T-helper 1 cell (primary cell): ENCODE measurements at places on chromosomes 5 and 9.

DNA sequence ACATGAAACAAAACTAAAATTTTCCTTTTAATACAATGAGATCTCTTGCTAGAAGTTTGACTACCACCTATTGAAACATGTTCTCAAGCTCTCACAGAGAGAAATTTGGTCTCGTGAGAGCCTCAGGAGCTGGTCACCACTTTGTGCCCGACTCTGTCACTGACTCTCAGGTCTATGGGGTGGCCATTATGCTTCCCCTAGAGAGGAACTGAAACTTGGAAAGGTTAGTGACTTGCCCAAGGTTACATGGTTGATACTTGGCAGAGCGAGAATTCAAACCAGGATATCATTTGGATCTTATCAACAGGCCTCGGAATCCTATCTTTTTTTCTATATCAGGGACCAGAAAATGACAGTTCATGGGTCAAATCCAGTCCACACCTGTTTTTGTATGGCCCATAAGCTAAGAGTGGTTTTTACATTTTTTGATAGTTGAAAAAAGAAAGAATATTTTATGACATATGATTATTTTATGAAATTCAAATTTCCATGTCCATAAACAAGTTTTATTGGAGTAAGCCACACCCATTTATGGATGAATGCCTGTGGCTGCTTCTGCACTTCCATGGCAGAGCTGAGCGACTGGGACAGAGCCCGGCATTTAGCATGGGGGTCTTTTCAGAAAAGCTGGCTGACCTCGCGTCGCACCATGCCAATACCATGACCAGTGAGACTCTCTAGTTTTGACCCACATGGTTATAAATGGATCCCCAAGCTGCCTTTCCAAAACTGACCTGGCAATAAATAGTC is 44.8 kb upstream of the EQTN start:
- DNase-seq: no peak

GRCh38 chr9:119339056-119339455 is 30.2 kb downstream of the BRINP1 start:
- no peak for DNase-seq

- DNase-seq: no peak
These were observed 21.8 kb upstream of the RLN1 start for GRCh38 chr9:5361326-5362010.

DNA sequence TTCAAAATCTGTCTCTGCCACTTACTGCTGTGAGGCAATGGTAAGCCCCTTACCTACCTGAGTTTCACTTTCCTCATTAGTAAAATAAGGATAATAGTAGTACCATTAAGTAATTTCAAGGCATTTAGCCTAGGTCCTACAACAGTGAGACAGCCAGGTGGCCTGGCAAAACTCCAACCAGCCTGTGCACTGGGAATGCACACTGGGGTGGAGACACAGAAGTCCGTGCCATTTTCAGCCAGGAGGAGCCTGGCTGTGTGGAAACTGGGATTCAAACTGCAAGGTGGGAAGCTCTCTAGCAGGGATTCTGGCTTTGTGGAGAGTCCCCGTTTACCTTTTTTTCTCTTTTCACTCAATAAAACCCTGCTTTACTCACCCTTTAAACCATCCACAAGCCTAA is 630.4 kb downstream of the PRELID2 start:
- DNase-seq: no peak

GRCh38 chr5:33299621-33300208 is 141.1 kb upstream of the TARS1 start:
- DNase-seq: no peak

DNA sequence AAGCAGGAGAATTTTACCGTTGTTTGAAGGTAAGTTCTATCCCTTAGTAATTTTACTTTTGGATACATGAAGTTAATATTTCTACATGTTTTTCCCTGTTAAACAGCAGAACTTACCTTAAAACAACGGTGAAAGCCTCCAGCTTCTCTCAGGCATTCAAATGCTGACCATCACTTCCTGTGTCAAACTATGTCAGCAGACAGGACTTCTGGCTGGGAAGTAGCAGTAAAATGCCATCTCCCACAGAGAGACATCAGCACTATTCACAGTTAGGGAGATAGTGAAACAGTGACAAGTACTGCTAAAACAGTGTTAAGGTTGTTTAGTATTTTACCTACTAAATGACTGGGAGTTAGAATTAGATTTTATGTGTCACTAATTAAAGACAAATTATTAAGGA is 34.2 kb upstream of the GOLGA1 start:
- DNase-seq: no peak

GRCh38 chr9:27394154-27394825 is 97.3 kb upstream of the EQTN start:
- DNase-seq: no peak

- DNase-seq: no peak
These were observed 28.7 kb downstream of the TPPP start for GRCh38 chr5:664343-664993.

GRCh38 chr5:4395752-4396151 is 744.4 kb upstream of the ADAMTS16 start:
- no peak for DNase-seq

- DNase-seq: no peak
These were observed 58.3 kb upstream of the NFIL3 start for GRCh38 chr9:91481972-91482371.

DNA sequence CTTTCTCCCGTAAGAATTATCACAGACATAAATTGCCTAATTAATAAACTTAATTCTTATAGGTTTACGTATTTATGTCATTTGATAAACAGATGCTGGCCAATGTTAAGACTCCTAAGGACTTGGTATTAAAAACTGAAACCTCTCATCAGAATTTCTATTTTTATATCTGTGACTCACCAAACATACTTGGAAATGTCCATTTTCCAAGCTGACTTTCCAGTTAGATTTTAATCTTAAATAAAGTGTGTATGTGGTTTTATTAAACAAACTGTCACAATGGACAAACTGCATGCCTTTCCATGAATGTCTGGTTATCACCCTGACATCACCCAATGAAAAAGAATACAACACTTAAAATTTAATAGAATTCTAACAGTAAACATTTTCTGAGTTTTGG is 12.6 kb upstream of the COL23A1 start:
- no peak for DNase-seq

DNA sequence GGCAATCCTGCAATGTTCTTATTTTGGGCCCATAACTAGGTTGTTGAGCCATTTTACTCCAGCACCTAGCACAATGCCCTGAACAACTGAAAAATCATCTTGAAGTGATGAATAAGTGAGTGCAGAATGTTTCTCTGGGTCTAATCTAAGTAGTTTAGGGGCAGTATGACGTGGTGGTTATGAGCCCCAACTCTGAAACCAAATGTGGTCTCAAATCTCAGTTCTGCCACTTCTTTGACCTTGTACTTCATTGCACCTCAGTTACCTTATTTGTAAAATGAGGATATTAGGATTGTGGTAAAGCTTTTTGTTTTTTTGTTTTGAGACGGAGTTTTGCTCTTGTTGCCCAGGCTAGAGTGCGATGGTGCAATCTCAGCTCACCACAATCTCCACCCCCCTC is 80.9 kb upstream of the SNX2 start:
- no peak for DNase-seq

GRCh38 chr5:17425385-17426070 is 72.5 kb upstream of the TAF11L2 start:
- no peak for DNase-seq

DNA sequence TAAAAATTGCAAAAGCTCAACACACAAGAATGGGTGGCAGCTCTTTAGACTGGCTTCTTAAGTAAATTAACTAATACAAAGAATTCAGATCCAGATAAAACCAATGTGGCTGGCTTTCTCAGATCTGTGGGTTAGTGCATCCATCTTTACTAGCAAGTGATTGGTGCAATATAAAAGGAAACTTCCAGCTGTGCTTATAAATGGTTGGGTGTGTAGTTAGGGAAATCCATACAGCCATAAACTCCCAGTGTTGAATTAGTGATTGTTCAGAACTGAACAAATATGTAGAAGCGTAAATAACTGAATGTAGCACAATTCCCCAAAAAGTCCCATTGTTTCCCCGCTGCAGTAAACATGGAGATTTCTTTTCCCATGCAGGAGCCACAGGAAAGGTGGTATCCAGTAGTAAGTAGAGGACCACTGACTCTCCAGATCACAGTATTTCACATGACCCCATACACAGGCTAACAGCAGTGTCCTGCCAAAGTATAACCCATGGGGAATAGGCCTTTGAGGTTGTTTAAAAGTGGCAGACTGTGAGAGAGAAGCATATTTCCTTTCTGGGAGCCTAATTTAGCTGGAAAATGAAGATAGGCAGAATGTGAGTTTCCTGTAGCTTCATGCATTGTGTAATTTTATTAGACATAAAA is 173.1 kb upstream of the SLC12A2 start:
- no peak for DNase-seq

DNA sequence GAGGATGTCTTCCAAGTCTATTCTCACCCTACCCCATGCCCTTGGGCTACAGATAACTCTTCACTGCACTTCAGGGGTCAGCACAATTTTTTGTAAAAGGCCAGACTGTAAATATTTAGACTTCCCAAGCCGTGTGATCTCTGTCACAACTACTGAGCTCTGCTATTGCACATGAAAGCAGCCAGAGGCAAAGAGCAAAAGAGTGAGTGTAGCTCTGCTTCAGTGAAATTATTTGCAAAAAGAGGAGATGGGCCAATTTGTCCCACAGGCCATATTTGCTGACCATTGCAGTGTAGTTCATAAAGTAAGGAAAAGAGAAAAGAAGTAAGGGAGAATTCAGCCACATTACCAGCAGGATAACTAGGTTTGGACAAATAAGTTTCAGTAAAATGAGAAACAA is 7.0 kb upstream of the MOCS2 start:
- DNase-seq: no peak

GRCh38 chr5:138602371-138603000 is 27.3 kb upstream of the HSPA9 start:
- DNase-seq: no peak

GRCh38 chr5:35003018-35003957 is 44.5 kb downstream of the AGXT2 start:
- DNase-seq: peak; percentile 19

- no peak for DNase-seq
These were observed 51.9 kb upstream of the ZBED3 start for GRCh38 chr5:77139001-77139400.

DNA sequence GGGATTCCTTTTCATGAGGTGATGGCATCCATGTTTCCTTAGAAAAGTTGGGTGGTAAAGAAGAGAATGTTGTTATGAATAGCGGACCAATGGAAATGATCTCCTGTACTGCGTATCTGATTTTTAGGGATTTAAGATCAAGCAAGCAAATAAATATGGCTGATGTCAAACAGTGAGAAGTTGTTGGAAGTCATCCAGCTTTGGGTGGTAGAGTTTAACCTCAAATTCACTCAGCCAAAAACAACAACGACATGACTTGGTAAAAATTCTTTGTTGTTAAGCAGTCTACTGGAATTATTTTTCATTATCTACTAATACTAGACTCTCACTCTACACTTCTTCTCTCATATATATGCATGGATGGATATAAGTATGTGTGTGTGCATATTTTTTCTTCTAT is 426.5 kb downstream of the CTNND2 start:
- DNase-seq: no peak

- DNase-seq: no peak
These were observed 507.4 kb downstream of the RASEF start for GRCh38 chr9:82555431-82556051.

DNA sequence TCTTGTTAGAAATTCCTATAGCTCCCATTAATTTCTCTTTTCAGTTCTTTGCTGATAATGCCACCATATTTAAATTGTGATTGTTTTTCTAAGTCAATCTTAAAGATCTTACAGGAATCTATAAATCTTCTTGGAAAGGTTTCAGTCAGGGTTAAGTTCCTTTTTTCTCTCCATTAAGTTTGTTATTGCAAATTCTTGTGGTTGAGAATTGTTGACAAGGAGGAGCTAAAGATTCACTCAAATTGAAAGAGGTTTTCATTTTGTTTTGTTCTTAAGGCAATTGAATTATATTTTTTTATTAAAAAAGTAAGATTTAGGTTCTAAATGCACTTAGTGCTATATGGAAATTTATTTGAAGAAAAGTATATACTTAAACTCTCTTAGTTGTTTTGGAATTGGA is 213.4 kb downstream of the PRR16 start:
- DNase-seq: no peak

DNA sequence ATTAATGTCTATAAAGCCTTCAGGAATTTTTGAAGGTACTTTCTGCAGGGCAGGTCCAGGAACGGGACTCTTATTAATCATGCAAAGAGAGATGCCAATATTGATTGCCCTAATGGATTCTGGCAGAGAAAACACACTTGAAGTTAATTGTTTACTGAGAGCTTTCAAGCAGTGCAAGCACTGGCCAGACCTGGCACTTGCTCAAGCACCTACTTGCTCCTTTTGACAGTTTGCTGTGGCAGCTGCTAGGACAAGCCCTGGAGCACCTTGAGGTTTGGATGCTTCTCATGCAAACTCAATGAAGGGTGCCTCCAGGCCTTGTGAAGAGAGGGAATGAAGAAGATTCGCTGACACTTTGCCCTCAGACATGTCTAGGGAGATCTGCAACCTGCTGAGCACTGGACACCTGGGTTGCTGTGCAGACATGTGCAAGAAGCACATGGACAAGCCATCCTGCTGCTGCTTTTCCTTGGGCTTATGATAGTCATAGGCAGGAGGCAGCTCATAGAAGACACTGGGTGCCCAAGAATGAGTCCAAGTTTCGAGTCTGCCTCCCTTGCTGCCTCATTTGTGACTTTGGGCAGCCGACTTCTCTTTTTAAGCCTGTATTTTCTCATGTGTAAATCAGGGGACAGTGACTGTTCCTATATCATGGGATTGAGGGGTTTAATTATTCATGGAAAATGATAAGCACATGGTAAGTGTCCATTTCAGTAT is 88.8 kb upstream of the EQTN start:
- no peak for DNase-seq

- DNase-seq: no peak
These were observed 3.9 kb downstream of the STC2 start for GRCh38 chr5:173324115-173325001.

DNA sequence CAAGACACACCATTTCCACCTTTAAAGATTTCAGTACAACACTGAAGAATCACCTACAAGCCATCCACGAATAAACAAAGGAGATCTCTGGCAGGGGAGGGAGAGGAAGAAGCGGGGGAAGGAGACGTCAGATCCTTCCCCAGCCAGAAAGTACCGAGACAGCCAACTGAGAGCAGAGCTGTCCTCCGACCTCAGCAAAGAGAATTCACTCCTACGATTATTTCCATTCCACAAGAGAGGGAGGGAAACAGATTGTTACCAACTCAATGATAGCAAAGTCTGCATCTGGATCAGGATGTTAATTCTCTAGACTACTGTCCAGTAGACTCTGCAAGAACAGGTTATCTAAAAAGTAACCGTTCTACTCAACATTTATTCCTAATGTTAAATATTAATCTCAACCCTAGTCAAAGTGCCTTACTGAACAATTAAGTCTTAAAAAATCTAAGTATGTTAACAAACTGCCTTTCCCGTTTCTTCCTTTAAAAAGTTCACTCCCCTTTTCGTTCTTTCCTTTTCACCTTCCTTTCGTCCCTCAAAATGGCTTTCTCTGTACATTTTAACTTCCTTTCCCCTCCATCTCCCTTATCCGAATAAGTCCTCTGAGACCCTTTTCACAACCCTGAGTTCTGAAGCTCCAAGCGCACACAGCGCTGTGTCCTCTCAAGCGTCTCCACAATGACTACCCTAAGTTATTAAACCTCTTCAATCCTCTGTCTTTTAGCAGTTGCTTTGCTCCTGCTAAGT is 1.4 kb downstream of the CHD1 start:
- DNase-seq: peak; percentile 58

- no peak for DNase-seq
These were observed 55.8 kb downstream of the PDCD1LG2 start for GRCh38 chr9:5566054-5566618.

GRCh38 chr5:155461304-155461703 is 447.7 kb downstream of the KIF4B start:
- no peak for DNase-seq
